Stimulated activated CD8-positive, alpha-beta memory T cell treated with anti-CD3 and anti-CD28 coated beads, Interleukin-4, amount 100 ng/mL, for 1 hour (primary cell): ENCODE measurements at places on chromosomes 2 and 18.

DNA sequence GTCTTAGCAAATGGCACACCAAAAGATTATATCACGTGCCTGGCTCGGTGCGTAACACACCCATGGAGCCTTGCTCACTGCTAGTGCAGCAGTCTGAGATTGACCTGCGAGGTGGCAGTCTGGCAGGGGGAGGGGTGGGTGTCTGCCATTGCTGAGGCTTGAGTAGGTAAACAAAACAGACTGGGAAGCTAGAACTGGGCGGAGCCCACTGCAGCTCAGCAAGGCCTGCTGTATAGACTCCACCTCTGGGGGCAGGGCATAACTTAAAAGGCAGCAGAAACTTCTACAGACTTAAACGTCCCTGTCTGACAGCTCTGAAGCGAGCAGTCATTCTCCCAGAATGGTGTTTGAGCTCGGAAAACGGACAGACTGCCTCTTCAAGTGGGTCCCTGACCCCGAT lies 55.9 kb upstream of the FSHR start:
- no peak for DNase-seq

DNA sequence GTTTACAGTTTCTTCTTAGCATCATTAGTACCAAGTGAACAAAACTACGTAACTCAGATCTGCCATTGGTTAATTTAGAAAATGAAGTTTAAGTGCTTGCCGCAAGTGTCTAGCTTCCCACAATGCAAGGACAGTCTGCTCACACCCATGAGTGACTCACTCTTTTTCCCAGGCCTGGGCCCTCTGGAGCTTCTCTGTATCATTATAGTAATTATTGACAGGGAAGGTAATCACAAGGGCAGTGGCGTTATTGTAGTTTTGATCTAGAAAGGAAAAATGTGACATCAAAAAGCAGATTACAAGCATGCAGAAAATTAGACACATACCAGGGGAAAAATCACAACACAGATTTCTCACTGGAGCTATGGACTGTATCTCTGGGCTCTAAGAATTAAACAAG lies 38.5 kb downstream of the NPC1 start:
- DNase-seq: no peak

DNA sequence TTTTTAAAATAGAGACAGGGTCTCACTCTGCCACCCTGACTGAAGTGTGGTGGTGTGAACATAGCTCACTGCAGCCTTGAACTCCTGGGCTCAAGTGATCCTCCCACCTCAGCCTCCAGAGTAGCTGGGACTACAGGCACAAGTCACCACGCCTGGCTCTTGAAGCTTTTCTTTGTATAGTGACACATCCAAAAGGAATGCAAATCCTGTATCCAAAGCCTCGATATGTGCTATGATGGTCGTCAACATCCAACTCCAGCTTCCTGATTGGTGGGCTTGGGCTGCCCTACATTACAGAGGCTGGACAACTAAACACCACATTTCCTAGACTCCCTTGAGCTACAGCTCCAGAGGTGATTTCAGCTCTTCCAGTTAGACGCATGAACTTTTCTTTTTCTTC lies 101.7 kb upstream of the PGAP1 start:
- no peak for DNase-seq

DNA sequence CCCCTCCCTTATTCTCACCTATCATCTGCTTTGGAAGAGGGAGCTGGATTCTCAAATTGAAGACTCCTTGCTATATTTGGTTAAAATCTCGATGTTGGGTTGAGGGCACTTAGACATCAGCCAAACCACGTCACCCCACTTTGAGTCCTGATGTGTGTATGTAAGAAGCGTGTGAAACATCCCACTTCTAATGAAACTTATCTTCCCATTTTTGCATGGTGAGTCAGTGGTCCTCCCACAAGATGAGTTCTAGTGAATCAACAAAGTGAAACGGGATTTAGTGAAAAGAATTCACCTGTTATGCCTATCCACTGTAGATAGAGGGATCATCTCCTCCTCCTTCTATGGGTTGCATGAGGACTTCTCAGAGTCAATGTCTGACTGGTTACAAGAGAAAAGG lies 51.4 kb upstream of the SPRED2 start:
- DNase-seq: no peak

DNA sequence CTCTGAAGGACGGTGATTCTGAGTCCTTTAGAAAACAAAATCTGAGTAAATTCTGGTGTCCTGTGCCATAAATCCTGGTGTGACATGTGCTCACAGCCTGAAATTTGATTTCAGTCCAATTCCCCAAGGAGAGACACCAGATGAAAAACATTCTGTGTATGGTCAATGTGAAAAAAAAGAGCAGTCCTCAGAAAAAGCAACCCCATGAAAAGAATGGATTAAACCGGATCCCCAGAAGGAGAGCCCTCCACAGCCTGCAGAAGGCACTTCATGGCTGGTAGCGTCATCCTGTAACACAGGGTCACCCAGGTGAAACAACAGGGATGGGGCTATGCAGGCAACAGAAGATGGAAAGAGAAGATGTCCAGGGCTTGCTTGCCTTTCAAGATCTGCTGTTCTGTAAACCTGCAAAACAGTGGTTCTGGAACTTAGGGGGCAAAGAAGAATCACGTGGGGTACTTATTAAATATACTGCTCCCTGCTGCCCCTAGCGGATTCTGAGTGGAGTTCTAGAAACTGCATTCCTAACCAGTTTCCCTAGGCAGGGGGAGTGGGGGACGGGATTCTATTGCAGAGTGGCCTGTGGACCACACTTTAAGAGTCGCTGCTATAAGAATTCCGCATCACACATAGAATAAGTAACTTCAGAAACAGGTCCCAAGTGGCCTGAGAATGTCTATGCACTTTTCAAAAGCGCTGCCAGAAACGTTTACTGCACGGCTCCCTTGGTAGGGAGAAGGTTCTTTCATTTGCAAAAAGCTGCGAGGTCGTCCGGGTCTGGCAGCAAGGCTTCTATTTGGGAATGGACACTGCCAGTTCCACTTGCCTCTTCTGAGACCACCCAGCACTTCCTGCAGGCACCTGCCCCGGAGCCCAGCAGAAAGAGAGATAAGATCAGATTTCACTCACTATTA lies 118.9 kb upstream of the ARL5A start:
- DNase-seq: no peak

DNA sequence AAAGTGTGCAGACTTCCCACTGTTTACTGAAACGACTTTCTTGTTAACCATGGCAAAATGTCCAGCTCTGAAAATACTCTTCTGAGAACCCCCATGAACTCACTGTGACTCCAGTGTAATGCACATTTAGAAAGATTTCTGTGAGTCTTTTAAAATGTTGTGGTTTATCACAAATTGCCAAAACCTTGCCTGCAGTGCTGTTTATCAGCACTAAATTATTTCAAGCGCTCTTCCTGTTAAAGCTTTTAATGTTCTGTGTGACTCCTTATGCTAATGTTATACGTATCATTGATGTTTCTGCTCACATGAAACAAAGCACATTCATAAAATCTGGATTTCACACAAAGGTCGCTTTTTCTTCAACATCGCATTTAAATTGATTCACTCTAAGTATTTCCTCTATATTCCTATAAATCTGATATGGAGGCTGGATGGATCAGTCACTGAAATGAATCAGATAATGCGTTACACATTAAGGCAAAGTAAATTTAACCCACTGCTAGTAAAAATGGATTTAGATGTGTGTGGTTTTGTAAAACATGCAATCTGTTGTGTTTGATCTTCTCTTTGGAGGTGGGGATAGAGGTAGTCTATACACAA lies 521.2 kb downstream of the NYAP2 start:
- no peak for DNase-seq

- DNase-seq: no peak
Measured at GRCh38 chr18:66674286-66674685, 70.4 kb upstream of the CDH19 start.

GRCh38 chr18:42909095-42909494 lies 206.4 kb downstream of the RIT2 start:
- no peak for DNase-seq

DNA sequence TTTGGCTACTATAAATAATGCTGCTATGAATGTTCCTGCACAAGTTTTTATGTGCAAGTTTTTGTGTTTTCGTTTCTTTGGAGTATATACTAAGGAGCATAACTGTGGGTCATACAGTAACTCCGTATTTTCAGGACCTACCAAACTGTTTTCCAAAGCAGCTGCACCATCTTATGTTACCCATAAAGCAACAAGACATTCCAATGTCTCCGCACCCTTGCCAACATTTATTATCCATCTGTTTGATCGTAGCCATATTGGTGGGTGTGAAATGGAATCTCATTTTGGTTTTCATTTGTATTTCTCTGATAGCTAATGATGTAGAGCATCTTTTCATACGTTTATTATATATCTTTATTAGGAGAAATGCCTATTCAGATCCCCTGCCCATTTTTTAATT lies 13.8 kb downstream of the TMEM131 start:
- DNase-seq: no peak

DNA sequence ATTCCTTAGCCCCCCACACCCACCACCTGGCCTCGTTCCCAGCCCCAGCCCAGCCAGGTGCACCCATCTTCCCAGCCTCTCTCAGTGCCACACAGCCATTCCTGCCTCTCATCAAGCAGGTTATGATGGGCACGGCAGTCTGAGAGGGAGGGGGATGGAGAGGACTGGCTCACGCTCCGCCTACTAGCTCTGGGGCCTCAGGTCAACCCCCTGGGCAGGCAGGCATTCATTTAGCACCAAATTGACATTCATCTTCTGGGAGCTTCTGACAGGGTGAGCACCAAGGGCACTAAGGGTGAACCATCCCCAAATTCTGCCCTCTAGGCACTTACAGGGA lies 66.2 kb upstream of the FOSL2 start:
- no peak for DNase-seq

GRCh38 chr18:58025733-58026132 lies 18.3 kb upstream of the NEDD4L start:
- DNase-seq: no peak

- no peak for DNase-seq
Measured at GRCh38 chr2:191009541-191010374, 4.2 kb downstream of the STAT1 start.

DNA sequence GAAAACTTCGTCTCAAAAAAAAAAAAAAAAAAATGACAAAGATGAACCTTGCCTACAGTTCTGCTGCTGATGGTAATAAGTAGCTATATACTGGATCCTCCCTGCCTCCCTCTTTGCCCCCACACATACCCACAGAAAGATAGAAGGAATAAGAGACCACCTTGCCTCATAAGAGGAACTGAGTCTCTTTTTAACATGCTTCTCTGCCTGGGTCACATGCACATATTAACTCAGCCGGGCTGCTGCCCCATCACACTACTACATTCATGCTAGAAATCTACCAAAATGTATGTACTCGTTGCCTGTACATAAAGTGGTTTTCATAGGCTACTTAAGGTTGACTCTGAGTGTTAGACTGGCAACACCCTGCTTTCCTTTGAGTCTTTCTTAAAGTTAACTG lies 78.9 kb upstream of the B3GNT2 start:
- no peak for DNase-seq

DNA sequence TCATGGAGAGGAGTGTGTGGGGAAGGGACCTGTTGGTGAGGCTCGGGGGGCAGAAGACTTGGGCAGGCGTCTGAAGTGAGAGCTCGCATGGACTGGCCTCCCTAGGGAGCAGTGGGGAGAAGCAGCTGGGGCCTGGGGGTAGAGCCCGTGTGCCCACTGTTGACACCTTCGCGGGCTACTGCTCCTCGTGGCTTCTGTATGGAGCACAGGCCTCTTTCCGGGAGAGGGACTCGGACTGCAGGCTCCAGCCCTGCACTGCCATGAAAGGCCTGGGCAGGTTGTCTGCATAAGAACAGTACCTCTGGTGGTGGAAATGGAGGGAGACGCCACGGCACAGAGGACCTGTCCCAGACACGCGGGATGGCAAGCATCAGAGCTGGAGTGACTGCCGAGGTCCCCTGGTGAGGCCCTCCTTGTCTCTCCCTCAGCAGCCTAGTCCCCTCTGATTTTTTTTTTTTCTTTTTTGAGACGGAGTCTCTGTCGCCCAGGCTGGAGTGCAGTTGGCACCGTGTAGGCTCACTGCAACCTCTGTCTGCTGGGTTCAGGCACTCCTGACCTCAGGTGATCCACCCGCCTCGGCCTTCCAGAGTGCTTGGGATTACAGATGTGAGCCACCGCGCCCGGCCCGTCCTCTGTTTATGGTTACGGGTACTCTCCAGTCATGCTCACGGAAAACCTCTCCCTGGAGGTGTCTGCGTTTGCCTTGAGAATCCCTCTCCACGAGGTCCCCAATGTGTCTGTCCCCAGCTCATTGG lies 44.7 kb upstream of the PTMA start:
- no peak for DNase-seq

GRCh38 chr2:46335391-46336282 lies 38.4 kb downstream of the EPAS1 start:
- DNase-seq: no peak

DNA sequence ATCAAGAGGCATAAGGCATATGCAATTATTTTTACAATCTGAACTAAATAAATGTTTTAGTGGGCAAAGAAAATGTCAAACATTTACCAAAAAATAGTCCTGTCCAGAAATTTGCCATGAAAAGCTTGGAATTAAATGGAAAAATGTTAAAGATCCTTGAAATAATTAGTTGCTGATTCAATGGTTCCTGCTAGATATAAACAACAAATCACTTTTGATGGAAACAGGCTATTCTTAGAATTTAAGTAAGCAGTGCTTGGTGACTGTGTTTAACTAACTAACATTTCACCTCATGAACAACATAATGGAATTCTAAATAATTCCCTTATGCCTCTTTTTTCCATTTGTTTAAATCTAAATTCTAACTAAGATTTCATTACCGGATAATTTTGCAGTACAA lies 3.9 kb downstream of the RND3 start:
- DNase-seq: no peak

- no peak for DNase-seq
Measured at GRCh38 chr2:54523324-54523959, 67.3 kb downstream of the SPTBN1 start.

- no peak for DNase-seq
Measured at GRCh38 chr18:80172056-80172455, 63.0 kb downstream of the ADNP2 start.

- DNase-seq: no peak
Measured at GRCh38 chr2:187586011-187586641, 31.9 kb upstream of the TFPI start.

DNA sequence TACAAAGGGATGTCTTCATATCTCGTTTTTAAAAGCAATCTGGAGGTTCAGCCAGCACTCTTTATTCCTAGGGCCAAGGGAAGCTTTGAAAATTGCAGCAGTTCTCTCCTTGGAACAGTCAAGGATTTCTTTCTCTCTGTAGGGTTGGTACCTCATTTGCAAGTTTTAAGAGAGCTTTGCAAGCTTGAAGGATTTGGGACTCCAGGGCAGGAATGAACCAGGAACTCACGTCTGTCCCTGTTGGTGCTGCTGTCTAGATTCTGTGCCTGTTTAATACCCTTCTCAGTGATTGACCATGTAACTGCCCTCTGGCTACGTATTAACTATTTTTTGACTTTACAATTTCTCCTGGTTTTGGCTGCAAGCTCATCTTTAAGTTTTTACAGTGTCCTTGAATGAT lies 262.5 kb upstream of the ST6GAL2 start:
- no peak for DNase-seq

DNA sequence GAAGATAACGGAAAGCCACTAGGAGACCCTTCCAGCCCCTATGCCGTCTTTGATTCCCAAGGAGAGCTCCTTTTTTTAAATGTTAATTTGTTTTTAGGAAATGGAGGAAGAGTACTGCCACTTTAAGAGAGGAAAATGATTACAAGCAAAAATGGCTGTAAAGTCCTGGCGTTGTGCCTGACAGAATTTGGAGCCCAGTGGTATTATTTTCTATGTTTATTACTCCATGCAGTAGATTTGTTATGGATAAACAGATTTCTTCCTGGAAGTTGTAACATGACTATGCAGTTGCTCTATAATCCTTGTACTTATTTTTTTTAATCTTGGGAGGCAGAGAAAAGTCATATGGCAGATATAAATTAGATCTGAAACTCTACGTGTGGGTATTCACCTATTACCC lies 141.3 kb downstream of the GBX2 start:
- DNase-seq: no peak

- DNase-seq: no peak
Measured at GRCh38 chr2:134493797-134494196, 225.0 kb downstream of the TMEM163 start.
